ENCODE measurements at places on chromosomes 2 and 18.
A peak's percentile ranks its signal among the peaks of the same experiment; 100 is the strongest.

GRCh38 chr2:186984966-186985365 lies 136.0 kb upstream of the ZSWIM2 start:
- DNase-seq = no peak

DNA sequence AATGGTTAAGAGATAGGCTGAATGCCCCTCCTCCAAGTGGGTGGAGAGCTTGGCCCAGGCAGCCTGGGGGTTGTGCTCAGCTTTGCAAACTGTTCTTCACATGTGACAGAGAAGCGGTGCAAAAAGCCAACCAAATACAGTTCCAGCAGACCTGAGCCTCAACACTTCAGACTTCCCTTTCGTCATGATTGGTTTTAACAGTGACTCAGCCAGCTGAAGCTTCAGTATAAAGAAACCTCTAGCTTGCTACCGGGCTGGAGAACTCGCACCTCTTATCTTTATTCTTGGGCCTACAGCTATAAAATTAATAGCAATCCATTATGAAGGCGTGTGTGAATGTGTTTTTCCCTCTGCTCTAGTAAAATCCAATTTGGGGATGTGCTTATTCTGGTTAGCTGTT lies 20.0 kb downstream of the SETBP1 start:
- no peak for DNase-seq

GRCh38 chr2:37619230-37619958 lies 52.0 kb downstream of the CDC42EP3 start:
- DNase-seq = no peak

GRCh38 chr18:32552421-32553030 lies 81.8 kb upstream of the GAREM1 start:
- DNase-seq = peak; percentile 62

DNA sequence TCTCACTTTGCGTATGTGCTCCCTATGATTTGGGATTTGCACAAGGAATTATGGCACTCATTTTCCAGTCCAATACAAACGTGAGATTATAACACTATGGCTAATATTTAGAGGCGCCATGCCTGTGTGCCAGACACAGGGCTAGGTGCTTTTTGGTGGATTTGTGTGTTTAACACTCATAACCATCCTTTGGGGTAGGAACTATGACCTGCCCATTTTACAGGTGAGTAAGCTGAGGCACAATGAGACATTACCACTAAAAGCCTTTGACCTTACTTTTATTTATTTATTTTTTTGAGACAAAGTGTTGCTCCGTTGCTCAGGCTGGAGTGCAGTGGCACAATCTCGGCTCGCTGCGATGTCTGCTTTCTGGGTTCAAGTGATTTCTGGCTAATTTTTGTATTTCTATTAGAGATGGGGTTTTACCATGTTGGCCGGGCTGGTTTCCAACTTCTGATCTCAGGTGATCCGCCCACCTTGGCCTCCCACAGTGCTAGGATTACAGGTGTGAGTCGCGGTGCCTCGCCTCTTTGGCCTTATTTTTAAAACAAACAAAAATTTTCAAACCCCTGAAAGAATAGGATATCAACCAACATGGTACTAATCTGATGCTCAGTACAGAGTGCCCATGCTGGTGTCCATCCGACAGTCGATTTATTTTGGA lies 26.6 kb upstream of the GLI2 start:
- DNase-seq = no peak

DNA sequence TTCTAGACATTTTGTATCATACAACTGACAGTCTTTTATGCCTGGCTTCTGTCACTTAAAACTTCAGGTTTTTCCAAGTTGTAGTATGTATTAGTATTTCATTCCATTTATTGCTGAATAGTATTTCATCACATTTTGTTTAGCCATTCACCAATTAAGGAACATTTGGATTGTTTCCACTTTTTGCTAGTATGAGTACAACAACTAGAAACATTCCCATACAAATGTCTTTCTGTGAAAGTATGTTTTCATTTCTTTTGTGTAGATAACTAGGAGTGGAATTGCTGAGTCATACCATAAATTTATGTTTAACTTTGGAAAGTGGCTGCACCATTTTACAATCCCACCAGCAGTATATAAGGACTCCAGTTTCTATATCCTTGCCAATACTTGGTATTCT lies 135.9 kb downstream of the ATAD2B start:
- DNase-seq = peak; percentile 21

DNA sequence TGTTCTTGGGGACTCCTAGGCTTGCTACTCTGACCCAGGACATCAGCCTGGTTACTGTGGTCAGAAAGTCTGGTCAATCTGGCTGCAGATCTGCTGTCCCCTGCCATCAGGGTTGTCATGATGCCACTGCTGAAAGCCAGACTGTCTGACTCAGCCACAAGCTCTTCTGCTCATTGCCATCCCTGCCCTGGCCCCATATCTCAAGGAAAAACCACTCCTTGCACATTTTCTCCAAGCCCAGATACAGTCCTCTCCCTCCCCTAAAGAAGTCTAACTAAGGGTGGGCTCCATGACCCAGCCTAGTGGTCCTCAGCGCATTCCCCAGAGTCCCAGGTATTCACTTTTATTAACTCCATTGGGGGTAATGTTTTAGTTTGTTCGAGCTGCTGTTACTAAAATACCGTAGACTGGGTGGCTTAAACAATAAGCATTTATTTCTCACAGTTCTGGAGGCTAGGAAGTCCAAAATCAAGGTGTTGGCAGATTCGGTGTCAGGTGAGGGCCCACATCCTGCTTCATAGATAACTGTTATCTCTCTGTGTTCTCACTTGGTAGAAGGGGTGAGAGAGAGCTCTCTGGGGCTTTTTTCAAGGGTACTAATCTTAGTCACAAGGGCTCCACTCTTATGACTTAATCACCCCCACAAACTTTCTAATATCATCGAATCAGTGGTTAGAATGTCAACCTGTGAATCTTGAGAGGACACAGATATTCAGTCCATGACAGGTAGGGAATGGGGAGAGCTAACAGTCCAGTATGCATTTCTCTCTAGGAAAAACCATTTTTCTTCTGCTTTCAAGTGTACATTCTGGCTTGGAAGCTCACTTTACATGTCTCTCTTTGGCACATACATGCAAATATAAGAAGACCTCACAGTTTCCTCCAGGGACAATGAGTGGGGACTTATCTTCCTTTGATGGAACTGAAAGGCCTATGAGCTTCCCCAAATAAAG lies 94.8 kb upstream of the CXCR4 start:
- DNase-seq = no peak

GRCh38 chr18:31863103-31863502 lies 79.8 kb downstream of the TRAPPC8 start:
- no peak for DNase-seq

DNA sequence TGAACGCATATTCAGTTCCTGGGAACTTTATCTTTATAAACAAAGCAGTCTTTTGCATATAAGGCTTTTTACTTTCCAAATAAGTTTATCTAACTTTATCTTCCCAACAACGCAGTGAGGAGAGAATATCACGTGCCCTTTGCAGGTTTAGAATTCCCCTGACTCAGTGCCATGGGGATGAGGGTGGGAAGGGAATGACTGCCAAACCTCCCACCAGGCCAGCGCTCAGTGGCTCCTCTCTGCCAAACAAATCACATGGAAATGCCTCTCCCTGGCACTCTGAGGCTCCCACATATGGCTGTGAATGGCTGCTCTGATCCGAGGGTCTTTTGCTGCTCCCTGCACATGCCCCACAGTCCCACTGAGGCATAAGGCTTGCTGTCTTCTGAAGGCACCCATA lies 158.3 kb downstream of the DNAH6 start:
- DNase-seq = no peak

GRCh38 chr2:99776906-99777646 lies 287.3 kb upstream of the REV1 start:
- DNase-seq = peak; percentile 18

- no peak for DNase-seq
Measured at GRCh38 chr18:62066102-62066818, 120.6 kb downstream of the PIGN start.

DNA sequence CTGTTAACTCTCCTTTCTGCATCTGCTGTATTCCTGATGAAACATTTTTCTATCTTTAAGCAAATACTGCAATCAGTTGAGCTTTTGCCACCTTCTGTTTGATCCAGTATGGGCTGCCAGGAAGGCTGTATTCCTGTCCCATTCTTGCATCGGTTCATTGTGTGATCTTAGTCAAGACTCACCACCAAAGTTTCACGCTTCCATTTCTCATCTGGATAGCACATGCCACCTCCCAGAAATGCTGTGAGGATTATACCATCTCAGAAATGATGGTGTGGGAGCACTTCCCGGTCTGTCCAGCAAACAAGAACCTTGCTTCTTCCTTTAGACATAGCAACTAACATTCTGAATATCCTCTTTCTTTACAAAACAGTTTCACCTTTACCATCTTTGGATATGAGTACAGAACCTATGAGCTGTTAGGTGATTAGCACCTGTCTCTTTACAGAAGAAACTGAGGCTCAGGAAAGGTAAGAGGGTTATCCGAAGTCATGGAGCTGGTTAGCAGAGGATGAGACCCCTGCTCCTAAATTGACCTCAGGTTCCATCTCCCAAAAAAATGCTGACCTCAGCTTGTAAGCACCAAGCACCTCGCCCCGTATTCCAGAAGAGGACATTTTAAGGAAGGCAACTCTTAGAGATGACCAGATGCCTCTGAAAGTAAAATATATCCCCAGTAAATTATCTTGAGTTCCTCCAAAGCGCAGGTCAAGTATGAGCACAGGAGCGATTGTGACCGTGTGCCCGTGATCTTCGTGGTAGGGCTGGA lies 56.8 kb downstream of the FEZ2 start:
- no peak for DNase-seq

DNA sequence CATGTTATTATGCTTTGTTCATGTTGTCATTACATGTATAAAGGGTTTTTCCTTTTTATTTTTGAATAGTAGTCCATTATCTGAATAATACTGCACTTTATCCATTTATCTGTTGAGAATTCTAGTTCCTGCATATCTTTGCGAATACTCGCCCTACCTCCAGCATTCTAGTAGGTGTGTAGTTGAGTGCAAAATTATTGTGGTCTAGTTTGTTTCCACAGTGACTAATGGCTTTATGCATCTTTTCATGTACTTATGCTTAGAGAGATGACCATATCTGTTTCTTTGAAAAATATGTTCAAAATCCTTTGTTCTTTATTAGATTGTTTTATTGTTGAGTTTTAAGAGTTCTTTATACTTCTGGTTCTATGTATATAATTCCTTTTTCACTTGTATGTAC lies 48.8 kb downstream of the EIF5B start:
- DNase-seq = no peak

DNA sequence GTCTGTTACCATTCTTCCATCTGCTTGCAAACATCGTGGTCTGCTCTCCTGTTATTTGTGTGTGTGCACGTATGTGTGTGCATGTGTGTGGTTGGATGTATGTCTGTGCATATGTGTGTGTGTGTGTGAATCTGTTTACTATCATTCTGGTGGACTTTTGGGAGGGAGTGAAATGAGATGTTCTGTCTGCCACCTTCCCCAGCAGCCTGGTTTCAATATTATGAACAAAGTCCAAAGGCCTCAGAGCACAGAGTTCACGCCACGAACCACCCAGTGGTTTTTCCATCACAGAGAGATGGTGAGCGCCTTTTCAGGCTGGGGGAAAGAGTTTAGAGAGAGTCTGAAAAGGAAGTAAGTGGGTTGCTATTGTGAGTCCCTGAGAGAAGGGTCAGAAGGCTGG lies 67.1 kb upstream of the YWHAQ start:
- DNase-seq = no peak

DNA sequence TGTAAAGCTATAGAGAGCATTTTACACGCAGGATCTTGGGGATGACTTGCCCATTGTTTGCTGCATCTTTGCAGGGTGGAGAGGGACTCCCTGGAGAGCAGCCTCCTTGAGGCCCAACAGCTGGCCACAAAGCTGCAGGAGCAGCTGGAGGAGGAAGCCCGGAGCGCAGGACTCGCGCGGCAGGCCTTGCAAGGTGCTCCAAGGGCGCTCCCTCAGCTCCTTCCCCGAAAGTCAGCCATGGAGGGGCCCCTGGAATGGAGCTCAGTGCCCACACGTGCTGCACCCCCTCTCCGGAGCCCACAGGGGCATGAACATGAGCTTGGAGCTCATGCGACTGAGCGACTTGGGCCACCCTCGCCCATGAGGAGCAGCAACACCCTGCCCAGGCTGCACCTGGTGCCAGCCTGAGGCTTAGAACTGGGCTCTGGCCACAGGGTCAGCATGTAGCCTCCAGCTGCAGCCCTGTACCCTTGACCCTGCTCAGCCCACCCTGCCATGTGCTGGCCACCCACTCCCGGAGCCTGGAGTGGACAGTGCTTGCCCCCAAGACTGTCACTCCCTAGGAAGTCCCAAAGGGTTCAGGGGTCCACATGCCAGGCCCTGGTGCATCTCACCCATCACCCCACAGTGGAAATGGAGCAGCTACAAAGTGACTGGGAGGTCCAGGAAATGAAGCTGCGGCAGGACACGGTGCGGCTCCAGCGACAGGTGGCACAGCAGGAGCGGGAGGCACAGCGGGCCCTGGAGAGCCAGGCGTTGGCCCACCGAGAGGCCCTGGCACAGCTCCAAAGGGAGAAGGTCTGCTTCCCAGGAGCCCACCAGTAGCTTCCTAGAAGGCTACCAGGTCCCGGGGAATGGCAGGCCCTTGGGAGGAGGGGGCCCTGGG lies 43.0 kb downstream of the CROCC2 start:
- DNase-seq = no peak

DNA sequence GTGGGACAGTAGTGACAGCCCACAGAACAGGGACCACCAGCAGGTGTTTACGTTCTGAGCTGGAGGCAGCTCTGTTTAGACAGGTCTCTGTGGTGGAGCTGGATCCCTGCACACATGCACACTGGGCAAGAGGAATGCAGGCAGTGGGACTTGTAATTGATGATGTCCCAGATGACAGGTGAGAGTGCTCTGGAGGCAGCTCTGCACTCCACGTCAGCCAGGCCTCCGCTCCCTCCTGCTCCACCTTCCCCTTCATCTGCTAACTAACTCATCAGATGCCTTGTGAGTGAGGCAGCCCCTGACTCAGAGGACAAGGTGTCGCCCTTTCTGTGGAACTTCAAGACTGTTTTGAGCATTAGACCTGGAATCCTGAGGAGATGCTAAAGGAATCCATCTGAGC lies 53.2 kb downstream of the SH3YL1 start:
- DNase-seq = no peak

- no peak for DNase-seq
Measured at GRCh38 chr2:212097001-212097400, 441.6 kb downstream of the ERBB4 start.

DNA sequence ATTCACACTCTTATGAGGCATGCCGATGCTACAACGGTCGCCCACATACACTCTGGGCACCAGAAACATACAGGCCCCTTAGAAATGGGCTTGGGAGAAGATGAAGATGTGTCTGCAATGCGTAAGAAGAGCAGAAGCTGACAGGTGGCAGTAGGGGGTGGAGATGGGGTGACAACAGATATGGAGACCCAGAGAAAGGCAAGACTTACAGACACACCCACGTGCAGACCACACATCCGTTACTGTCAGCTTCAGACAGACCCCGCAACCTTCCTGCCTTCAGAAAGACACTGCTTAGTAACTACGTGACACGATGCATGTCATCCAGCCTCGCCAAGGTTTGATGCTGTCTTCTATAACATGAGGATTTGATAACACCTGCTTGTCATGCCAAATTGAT lies 89.5 kb downstream of the ZFP36L2 start:
- DNase-seq = no peak

GRCh38 chr2:75027886-75028285 lies 69.4 kb downstream of the POLE4 start:
- no peak for DNase-seq

- DNase-seq = no peak
Measured at GRCh38 chr2:135149251-135149650, 97.2 kb downstream of the RAB3GAP1 start.

- DNase-seq = no peak
Measured at GRCh38 chr2:59177748-59178147, 936.6 kb upstream of the FANCL start.
